Stimulated activated CD4-positive, alpha-beta T cell treated with anti-CD3 and anti-CD28 coated beads, Interleukin-4, amount 100 ng/mL, for 4 hours (primary cell): ENCODE measurements at places on chromosomes 7 and 10.

DNA sequence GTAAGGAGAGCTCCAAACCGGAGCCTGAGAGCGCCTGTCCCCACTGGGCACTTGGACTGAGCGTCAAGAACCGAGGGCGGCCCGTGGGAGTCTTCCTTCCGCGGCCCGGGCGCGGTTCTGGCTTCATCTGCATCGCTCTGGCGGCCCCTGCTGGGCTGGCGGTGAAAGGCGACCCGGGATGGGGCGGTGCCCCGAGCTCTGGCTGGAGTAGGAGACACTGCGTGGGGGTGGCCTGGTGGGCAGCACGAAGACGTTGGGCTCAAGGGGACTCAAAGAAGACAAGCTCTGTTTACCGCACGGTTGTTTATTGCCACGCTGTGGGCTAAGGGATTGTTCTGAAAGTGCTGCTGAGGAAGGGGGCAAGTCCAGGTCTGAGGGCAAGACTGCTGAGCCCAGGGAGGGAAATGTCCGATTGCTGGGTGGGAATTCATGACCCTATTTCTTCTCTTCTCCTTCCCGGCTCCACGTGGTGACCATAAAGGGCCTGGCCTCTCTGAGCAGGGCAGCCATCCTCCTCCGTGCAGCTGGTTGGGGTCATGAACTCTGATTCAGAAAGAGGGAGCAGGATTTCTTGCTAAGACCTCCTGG lies 29.8 kb downstream of the PLAU start:
- peak; percentile 83 for DNase-seq

DNA sequence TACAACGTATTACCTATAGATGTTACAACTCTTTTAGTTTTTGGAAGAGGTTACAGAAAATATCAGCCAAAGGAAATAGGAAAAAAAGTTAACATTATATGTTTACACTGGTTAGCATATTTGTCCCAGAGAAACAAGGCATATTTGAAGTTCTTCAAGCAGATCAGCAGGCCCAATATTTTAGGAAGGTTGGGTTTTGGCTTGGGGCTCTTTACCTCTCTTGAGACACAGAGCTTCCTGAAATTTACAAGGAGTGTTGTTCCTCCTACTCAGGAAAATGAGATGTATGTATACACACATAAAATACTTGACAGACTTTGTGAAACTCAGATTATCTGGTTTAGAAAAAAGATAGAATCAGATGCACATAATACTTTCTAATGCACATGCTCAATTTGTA lies 323.6 kb downstream of the HGF start:
- no peak for DNase-seq

DNA sequence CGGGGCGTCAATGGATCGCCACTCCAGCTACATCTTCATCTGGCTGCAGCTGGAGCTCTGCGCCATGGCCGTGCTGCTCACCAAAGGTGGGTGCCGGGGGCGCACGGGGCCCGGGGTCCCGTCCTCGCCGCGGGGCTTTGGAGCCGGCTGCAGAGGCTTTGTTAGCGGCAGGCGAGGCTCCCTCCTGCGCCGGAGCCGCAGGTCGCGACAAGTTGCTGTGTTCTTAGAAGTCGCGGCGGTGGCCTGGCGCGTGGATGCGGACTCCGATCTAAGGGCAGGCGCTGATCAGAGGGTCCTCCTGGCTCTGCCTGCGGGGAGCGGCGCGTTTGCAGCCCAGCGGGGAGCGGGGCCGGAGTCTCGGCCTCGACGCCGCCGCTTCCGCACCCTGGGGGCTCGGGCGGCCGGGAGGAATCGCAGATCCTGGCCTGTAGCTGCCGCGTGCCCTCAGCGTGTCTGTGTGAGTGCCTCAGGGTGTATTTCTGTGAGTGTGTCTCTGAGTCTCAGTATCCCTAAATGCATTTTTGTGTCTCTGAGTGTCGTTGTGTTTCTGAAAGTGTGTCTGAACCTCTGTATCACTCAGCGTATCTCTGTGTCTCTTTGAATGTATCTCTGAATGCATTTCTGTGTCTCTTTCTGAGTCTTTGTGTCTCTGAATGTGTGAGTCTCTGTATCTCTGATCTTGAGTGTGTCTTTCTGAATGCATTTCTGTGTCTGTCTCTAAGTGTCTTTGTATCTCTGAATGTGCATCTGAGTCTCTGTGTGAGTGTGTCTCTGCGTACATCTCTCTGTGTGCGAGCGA lies 766 bp downstream of the BAMBI start:
- DNase-seq: no peak

DNA sequence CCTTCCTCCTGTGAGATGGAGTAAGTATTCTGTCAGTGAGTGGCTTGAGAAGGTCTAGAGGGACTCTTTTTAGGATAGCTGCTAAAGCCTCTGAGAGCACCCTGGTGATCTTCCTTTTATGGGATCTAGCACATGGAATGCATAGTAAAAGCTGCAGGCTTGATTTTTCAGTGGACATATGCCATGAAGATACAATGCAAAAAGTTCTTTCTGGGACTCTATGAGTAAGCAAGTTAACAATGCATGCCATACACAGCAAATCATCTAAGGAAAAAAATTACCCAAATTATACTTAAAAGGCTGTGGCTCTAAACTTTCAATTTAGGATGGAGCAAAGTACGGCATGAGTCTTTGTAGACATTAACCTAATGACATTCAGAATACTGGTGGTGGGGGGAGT lies 154.5 kb downstream of the SGMS1 start:
- DNase-seq: no peak

GRCh38 chr7:135672560-135673359 lies 10.4 kb downstream of the STMP1 start:
- no peak for DNase-seq

DNA sequence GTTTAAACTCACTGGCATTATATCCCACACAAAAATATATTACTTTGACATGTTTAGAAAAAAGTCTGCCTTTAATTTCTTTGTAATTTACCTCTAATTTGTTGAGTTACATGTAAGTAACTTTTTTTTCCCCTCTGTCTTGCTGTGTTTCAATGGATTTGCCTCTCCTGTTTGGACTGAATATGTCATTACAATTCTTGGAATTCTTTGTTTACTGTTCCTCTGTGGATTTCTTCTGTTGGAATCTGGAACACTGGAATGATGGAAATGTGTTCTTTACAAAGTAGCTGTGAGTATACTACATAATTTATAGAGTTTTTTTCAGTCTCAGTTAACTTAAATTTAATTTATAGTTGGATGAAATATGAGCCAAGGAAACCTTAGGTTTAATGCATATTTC lies 30.4 kb downstream of the SEPTIN7 start:
- DNase-seq: no peak

DNA sequence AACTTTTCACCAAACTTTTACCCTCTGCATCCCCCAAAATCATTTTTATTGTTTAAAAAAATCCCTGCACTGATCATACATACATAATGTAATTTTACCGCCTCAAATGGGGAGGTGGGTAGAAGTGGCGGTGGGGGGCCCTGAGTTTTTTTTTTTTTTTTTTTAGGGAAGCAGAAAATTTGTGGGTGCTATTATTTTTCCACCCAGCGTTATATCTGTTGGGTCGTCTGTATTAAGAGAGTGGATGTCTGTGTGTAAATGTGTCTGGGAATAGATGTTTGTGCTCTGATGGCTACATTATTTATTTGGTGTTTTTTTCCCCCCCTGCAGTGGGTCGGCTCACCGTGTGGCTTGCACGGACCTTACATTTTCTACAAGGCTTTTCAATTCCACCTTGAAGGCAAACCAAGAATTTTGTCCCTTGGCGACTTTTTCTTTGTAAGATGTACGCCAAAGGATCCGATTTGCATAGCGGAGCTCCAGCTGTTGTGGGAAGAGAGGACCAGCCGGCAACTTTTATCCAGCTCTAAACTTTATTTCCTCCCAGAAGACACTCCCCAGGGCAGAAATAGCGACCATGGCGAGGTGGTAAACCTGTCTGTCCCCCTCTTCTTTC lies 438 bp downstream of the ARID5B start:
- DNase-seq: no peak

DNA sequence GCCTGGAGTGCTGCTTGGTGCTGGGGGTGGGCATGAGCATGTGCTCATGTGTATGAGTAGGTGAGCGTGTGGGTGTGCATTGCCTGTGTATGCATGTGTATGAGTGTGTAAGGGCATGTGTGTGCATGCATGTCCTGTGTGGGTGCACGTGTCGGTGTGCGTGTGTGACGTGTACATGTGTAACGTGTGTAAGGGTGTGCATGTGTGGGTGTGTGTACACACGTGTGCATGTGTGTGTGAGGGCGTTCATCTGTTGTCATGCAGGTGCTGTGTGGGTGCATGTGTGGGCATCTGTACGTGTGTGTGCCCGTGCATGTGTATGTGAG lies 30.3 kb downstream of the FAM20C start:
- DNase-seq: no peak

DNA sequence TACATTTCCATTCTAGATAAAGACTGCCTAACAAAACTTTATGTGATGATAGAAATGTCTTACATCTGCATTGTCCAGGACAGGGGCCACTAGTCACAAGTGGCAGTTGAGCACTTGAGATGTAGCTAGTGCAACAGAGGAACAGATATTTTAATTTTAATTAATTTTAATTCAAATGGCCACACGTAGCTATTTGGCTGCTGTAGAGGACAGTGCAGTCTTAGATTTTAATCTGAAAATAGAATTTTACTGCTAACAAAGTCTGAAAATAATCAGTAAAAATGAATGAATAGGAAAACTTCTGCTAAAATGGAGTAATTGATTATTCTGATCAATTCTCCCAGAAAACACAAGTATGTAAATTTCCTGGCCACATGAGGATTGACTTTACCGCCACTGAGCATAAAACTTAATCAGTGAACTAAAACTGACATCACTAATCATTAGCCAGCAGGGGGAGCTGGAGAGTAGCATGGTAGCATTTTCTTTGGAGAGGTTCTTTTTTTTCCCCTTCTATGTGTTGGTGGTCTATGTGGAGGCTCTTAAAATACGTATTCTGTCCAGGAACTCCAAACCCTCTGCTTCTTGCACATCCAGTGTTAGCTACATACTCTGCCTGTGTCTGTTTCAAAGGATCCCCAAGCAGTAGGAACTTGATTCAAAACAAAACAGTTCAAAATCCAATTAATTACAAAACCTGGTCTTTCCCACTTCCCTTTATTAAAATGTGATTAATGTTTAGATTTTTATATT lies 52.1 kb downstream of the TSPAN12 start:
- DNase-seq: peak; percentile 26

- no peak for DNase-seq
Measured at GRCh38 chr7:104956753-104957450, 57.1 kb upstream of the KMT2E start.

- DNase-seq: no peak
Measured at GRCh38 chr7:105286441-105286840, 102.3 kb downstream of the SRPK2 start.

DNA sequence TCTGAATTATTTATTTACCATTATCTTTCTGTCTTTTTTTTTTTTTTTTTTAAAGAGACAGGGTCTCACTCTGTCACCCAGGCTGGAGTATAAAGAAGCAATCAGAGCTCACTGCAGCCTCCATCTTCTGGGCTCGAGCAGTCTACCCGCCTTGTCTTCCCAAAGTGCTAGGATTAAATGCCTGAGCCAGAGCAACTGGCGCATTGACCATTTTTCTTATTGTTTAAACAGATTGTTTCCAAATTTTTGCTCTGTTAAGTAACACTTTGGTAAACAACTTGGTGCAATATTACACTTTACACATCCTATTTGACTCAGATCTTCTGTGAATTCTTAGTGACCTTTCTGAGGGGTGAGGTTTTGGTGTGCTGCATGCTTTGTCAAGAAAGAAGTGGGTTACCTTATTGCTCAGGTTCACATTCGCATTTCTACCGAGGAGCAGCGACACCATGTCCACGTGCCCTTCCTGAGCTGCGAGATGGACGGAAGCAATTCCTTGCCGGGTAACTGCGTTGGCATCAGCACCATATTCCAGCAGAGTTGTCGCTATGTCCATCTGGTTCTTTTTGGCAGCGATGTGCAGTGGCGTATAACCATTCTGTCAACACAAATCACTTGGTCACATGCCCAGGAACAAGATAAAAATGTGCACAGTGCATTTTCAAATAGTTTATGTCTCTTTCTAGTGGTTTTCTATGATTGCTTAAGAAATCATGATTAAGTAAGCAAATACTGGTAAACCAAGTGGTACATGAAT lies 203.2 kb downstream of the ANK3 start:
- no peak for DNase-seq

GRCh38 chr7:150631866-150632864 lies at the start of gene GIMAP6:
Gene GIMAP6 (minus strand): TSS chr7:150632385. CDS start chr7:150630142, 2,243 bp downstream.
- DNase-seq: no peak

GRCh38 chr7:3979611-3980299 lies 678.7 kb downstream of the SDK1 start:
- no peak for DNase-seq

DNA sequence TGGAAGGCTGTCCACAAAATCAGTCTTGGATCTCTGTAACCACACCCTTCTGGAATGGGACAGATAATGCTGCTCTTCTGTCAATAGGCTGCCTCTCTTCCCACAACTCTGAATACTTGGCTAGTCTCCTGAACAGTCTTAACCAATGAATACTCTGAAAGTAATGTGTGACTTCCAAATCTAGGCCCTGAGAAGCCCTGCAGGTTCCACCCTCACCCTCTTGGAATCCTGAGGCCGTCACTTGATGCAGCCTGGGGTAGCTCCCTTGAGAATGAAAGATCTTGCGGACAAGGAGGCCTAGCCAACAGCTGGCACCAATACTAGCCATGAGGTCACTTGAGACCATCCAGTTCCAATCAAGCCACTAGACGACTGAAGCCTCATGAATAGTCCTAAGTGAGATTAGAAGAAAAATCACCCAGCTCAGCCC lies 109.2 kb downstream of the ARHGAP12 start:
- DNase-seq: no peak

DNA sequence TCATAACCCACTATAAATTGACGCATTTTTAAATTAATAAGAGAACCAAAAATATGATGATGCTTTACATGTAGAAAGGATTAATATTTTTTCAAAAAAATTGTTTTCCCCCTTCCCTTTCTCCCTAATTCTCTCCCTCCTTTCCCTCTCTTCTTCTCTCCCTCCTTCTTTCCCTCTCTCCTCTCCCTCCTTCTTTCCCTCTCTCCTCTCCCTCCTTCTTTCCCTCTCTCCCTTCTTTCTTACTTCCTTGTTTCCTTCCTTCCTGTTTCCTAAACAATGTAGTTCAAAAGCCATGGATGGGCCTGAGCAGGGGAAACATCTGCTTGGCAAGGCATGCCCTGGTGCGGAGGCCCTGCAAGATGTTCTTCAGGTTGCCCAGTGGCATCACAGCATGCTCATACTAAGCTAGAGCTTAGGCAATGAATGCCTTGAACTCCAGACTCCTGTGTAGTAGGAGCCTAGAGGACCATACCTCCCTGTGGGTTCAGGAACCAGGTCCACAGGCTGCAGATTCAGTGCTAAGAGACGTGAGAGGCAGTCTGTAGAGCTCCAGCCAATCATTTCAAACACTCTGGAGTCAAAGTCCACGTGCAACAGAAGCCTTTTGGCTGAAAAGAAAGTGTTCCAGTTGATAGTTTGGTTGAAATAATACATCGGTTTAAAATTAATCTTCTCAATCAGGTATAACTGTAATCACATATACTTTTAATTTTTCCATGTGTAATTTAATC lies 20.1 kb upstream of the MRPS17 start:
- DNase-seq: no peak

GRCh38 chr10:32332299-32332750 lies 14.6 kb downstream of the EPC1 start:
- peak; percentile 47 for DNase-seq

- DNase-seq: no peak
Measured at GRCh38 chr10:21090609-21091082, 193.5 kb upstream of the NEBL start.

- DNase-seq: no peak
Measured at GRCh38 chr7:5670183-5670935, 111.1 kb downstream of the RNF216 start.
